ENCODE measurements at places on chromosomes 16 and 17.

DNA sequence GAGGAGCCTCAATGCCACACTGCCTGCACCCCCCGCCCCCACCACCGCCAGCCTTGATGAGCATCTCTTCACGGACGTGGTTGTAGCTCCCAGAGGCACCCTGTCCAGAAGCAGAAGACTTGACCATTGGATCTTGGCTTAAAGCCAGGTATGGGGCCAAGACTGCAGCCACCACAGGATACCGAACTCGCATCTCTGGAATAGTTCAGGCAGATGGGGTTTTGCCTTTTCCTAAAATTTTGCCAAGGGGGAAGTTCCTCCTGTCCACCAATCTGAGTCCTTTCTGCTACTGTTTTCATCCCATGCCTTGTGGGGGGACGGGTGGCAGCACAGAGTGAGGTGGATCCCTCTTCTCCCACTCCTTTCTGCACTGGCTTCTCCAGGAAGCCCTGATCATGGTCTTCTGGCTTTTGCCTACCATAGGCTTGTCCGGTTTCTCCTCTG, 939 bp downstream of the CORO6 start:
- DNase-seq: no peak

GRCh38 chr16:22296225-22297113, 740 bp upstream of the POLR3E start:
- DNase-seq: no peak

DNA sequence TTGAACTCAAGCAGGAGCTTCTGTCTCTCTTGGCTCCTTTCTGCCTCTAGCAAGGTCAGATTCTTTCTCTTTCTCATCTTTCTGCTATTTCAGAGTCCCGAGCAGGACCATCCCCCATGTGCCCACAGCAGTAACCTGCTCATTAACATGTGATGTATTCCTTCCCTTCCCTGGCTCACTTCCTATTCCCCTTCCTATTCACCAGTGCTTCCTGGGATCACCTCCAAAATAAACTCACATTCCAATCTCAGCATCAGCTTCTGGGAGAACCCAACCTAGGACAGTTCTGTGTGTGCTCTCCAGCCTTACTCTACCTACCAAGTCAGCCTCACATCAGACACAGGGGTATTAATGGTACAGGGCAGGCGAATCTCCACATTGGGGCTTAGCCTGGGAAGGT, 546.4 kb upstream of the SALL1 start:
- DNase-seq: no peak

DNA sequence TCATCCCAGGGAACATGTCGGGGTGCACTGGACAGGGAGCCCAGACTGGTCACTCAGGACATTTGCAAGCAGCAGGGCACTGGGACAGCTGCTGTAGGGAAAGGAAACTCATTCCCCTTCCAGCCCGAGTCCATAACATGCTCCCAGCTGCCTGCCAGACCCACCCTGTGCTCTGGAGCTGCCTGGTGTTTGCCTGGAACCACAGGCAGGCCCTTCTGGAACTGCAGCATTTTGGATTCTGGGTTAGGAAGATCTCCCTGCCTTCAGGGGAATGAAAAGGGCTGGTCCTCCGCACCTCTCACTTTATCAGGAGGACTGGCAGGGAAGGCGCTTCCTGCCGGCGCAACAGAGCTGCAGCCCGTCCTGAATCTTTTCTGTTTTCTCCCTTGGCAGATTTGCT, 41.2 kb downstream of the MEAK7 start:
- no peak for DNase-seq

DNA sequence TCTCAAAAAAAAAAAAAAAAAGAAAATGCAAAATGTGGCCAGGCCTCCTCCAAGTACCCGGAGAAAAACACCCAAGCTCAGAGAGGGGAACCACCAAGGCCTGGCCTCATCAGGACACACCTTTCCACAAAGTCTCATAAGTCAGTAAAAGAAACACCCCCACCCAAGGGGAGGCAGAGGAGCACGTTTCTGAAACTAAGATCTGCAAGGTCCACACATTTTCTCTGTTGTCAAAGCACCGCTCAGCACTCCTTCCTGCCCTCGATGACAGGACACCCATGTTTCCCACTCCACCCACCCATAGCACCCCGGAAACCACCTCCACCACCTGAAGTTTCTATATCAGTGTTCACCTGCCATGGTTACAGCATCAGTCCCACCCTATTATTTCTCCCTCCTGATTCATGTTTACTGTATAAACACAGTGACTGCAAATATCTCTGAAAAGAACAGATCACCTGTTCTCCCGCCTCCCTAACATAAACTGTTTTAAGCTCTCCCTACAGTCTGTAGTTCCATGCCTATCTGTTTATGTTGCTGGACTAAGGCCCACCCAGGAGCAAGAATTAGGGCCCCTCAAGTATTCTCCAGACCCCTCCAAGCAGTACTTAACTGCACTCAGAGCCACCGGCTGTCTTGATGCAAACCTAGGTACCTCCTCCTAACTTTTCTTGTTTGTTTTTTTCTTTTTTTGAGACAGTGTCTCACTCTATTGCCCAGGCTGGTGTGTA, 2.0 kb downstream of the CORO7 start:
- peak; percentile 67 for DNase-seq

GRCh38 chr17:58327363-58328194, 1.0 kb downstream of the TSPOAP1 start:
- no peak for DNase-seq

- no peak for DNase-seq
These were observed 910 bp downstream of the WBP2 start for GRCh38 chr17:75854101-75854748.

- DNase-seq: no peak
These were observed 11.0 kb upstream of the WIPI1 start for GRCh38 chr17:68468334-68468733.

DNA sequence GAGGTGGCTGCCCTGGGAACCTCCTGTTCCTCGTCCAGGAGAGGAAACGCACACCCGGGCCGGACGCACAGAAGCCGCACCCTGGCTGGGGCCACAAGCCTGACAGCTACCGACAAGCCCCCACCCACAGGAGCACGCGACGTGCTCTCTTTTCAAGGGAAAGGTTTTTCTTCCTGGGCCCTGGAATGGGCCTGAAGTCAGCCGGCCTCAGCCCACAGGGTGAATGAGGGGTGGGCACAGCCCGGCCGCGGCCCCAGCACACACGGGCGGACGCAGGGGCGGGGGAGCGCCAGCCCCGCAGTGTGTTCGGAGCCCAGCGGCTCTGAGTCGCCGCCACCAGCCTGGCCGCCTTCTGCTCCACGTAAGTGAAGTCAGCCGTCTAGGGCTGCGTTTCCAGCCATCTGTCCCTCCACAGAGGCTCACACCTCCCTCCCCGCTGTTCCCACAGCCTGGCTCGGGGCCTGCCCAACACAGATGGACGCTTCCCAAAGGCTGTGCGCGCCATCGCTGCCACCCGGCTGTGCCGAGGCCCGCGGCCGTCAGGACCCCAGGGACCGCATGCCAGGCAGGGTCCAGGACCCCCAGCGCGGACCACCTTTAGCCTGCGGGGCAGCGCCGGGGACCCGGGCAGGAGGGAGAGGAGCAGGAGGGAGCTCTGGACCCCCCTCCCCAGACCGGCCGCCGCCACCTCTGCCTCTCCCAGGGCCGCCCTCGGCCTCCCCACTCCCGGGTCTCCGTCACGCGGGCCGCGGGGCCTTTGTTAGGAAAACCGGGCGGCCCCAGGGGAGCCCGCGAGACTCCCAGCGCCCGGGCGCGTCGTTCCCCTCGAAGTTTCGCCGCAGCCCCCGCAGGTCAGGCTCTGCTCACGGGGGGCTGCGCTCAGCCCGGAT, 36.8 kb downstream of the CBFA2T3 start:
- DNase-seq: no peak

GRCh38 chr16:18041864-18042834, 294.4 kb downstream of the NPIPA8 start:
- no peak for DNase-seq

DNA sequence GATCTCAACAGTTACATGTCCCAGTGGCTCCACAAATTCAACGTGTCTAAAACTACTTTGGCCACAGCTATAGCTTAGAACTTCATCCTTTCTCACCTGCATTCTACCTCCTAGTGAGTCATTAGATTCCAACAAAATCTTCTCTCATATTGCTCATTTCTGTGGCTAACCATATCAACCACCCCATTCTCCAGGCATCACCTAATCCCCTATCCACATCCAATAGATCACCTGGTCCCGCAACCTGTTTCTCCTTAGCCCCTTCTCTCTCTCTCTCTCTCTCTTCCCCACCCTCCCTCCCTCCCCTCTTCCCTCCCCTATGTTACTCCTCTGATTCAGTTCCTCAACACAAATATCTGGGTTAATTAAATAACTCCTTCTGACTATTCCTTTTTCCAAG, 64.6 kb downstream of the ANKFN1 start:
- DNase-seq: no peak

- DNase-seq: no peak
These were observed 12.5 kb downstream of the CDH5 start for GRCh38 chr16:66378741-66379570.

DNA sequence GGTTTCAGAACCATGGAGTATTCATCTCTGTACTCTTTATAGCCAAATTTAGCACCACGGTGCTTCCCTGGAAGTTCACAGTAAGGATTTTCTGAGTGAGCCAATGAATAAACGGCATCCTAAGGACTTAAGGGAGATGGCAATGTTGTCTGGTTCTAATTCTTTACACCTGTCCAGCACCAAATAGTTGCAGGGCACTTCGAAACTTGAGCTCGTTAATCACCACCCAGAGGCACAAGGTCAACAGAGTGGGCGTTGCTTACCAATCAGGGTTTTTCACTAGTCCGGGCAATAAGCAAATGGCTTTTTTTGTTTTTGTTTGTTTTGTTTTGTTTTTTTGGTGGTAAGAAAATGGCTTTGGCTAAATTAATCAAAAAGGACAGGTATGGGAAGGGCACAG, 28.2 kb upstream of the TMEM220 start:
- no peak for DNase-seq

GRCh38 chr17:75316253-75316652, 27.0 kb upstream of the SLC25A19 start:
- DNase-seq: no peak

- DNase-seq: peak; percentile 70
These were observed 15.8 kb upstream of the CAVIN1 start for GRCh38 chr17:42438600-42439567.

DNA sequence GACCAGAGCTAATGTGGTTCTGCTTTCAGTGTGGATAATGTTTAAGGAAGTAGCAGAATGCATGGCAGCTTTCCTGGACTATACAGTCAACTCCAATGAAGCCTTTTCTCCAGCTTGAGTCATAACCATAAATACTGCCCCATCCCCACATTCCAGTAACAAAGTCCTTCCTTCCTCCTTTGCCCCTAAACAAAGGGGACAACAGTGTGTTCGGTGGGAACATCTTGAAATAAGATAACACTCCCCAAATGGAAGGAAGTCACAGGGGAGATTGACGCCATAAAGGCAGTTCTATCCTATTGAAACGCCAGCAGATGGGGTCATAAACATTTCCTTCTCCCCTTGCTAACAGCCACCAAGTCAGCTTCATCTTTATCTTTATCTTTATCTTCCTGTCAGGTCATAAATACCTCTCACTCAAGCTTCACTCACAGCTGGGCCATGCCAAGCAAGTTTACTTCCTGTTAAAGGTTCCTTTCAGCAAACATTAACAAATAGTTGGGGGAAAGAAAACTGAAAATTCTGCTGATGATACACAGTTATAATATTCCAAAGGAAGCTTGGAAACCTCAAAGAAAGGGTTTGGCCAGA, 136.7 kb downstream of the SNX11 start:
- DNase-seq: no peak

GRCh38 chr17:7237761-7238419, 1.4 kb downstream of the PHF23 start:
- peak; percentile 72 for DNase-seq

DNA sequence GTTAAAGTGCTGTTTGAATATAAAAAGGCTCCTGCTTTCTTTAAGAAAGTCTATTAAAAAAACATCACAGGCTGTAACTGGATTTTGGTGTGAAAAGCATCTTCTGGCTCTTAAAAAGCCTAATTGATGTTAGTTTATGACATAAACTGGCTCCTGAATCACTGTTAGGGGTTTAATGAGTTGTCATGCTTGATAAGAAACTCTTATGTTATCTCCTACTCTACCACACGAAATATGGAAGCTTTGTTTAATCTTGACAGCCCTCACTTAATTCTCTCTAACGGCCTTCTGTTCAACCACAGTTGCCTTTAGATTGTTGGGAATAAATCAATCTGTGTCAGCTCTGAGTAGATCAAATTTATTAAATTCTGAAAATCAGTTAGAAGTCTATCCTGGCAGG, 51.5 kb downstream of the CPPED1 start:
- no peak for DNase-seq

All from CD4-positive, alpha-beta T cell (primary cell).